Effector memory CD8-positive, alpha-beta T cell (primary cell): ENCODE measurements at places on chromosomes 7 and 10.
A peak's percentile ranks its signal among the peaks of the same experiment; 100 is the strongest.

GRCh38 chr7:5348134-5349004, 65.6 kb downstream of the SLC29A4 start:
- H3K27me3 ChIP-seq = no peaks in the 10 kb centered on the region
- peaks cover 3% of the 10 kb centered on the region for H3K4me1 ChIP-seq
- no peak for DNase-seq
- H3K4me3 ChIP-seq = no peak overlapping the region
- H3K36me3 ChIP-seq = peaks cover 53% of the 10 kb centered on the region
- H3K27ac ChIP-seq = no peak overlapping the region

DNA sequence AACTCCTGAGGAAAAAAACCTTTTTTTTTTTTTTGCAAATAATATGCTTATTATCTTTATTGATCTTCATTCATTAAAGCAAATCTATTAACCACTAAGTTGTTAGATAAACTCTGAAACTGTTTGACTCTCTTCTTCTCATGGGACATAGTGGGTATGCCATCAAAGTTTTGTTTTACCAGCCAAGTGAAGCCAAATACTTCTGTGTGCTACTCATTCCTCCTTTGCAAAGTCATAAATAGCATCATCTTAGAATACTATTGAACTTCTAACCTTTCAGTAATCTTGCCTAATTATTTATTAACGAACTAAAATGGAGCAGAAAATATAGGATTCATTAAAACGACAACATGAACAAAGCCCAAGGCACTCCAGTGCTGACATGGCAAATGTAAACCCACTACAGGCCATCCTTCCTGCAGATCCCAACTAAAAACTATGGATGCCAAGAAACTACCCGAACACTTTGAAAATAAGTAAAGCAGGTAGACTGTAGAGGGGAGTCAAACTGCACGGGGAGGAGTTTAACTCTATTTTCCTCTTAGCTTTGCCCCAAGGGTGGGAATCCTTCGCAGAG, 61.2 kb upstream of the ODAD2 start:
- no peak for DNase-seq
- no peak overlapping the region for H3K4me3 ChIP-seq
- H3K4me1 ChIP-seq = no peaks in the 10 kb centered on the region
- H3K36me3 ChIP-seq = peaks cover 33% of the 10 kb centered on the region
- no peaks in the 10 kb centered on the region for H3K27me3 ChIP-seq
- H3K27ac ChIP-seq = no peak overlapping the region

DNA sequence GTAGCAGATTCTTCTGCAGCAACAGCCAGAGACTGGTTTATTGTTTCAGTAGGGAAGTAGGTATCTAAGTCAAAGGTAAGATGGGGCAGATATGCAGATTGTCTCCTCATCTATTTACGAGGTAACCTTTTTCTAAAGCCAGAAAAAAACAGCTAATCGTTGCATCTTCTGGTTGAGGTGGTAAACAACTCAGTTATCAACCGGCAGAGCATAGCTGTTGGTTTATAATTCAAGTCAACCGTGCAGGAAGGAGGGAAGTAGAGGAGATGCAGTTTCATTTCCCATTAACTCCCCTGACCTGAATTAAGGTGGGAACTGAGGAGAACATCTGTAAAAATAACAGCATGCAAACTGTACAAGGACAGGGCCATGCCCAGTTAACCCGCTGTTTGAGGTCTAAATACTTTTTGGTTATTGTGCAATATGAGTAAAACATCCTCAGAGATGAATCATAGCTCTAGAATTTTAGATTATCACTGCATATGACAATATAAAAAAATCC, 156.5 kb upstream of the ITGB1 start:
- DNase-seq = no peak
- peaks cover 15% of the 10 kb centered on the region for H3K36me3 ChIP-seq
- H3K27ac ChIP-seq = peak overlapping the region; percentile 98
- H3K27me3 ChIP-seq = no peaks in the 10 kb centered on the region
- peaks cover 61% of the 10 kb centered on the region for H3K4me1 ChIP-seq
- H3K4me3 ChIP-seq = peak overlapping the region; percentile 30

- H3K4me1 ChIP-seq = peaks cover 19% of the 10 kb centered on the region
- DNase-seq = no peak
- peaks cover 1% of the 10 kb centered on the region for H3K27me3 ChIP-seq
Measured at GRCh38 chr10:91036807-91037411, 116.0 kb upstream of the ANKRD1 start.

- no peaks in the 10 kb centered on the region for H3K27me3 ChIP-seq
- H3K36me3 ChIP-seq = peaks cover 45% of the 10 kb centered on the region
- H3K4me3 ChIP-seq = no peak overlapping the region
- DNase-seq = no peak
Measured at GRCh38 chr7:157195868-157196267, 57.1 kb downstream of the UBE3C start.

- H3K27ac ChIP-seq = no peak overlapping the region
- H3K4me3 ChIP-seq = no peak overlapping the region
- DNase-seq = no peak
- no peaks in the 10 kb centered on the region for H3K36me3 ChIP-seq
- no peaks in the 10 kb centered on the region for H3K4me1 ChIP-seq
- H3K27me3 ChIP-seq = no peaks in the 10 kb centered on the region
Measured at GRCh38 chr10:104895981-104896380, 254.9 kb downstream of the SORCS3 start.

GRCh38 chr10:79348640-79348988, 1.3 kb downstream of the PPIF start:
- peak overlapping the region; percentile 96 for H3K27ac ChIP-seq
- H3K4me1 ChIP-seq = peaks cover 41% of the 10 kb centered on the region
- no peaks in the 10 kb centered on the region for H3K27me3 ChIP-seq
- peaks cover 48% of the 10 kb centered on the region for H3K36me3 ChIP-seq
- peak overlapping the region; percentile 84 for H3K4me3 ChIP-seq
- DNase-seq = no peak

DNA sequence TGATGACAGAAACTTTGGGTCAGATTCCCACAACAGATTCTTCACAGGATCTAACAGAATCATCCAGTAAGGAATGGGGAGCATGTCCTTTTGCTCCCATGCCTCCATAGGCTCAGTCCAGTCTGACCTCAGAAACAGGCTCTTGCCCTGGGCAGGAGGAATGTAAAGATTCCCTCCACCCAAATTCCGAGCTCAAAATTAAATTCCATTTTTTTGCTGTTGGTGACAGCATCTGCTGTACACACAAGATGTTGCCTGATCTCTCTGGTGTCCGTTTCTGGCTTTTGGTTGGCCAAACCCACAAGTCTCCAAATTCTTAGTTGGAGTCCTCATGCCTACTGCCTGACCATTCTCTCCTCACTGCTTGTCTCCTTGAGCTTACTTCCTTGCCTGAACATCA, 53.7 kb downstream of the SEM1 start:
- DNase-seq = no peak
- H3K36me3 ChIP-seq = no peaks in the 10 kb centered on the region
- H3K27ac ChIP-seq = no peak overlapping the region
- no peaks in the 10 kb centered on the region for H3K4me1 ChIP-seq

GRCh38 chr10:25178411-25178810, 3.6 kb downstream of the GPR158 start:
- H3K4me1 ChIP-seq = no peaks in the 10 kb centered on the region
- H3K4me3 ChIP-seq = no peak overlapping the region
- H3K27ac ChIP-seq = no peak overlapping the region
- H3K36me3 ChIP-seq = peaks cover 2% of the 10 kb centered on the region
- H3K27me3 ChIP-seq = peaks cover 48% of the 10 kb centered on the region

- H3K4me3 ChIP-seq = peak overlapping the region; percentile 97
- H3K27ac ChIP-seq = peak overlapping the region; percentile 99
- H3K4me1 ChIP-seq = peaks cover 35% of the 10 kb centered on the region
- peaks cover 21% of the 10 kb centered on the region for H3K36me3 ChIP-seq
- DNase-seq = no peak
- H3K27me3 ChIP-seq = peaks cover 9% of the 10 kb centered on the region
Measured at GRCh38 chr10:42551582-42552187, 86.7 kb downstream of the ZNF33B start.

- H3K27ac ChIP-seq = no peak overlapping the region
- no peaks in the 10 kb centered on the region for H3K36me3 ChIP-seq
- no peak for DNase-seq
- peak overlapping the region; percentile 52 for H3K4me3 ChIP-seq
- no peaks in the 10 kb centered on the region for H3K4me1 ChIP-seq
- peaks cover 67% of the 10 kb centered on the region for H3K27me3 ChIP-seq
Measured at GRCh38 chr10:21173802-21174714, 276.9 kb upstream of the NEBL start.
